Stimulated activated naive CD4-positive, alpha-beta T cell (primary cell): ENCODE measurements at places on chromosomes 2 and 18.

DNA sequence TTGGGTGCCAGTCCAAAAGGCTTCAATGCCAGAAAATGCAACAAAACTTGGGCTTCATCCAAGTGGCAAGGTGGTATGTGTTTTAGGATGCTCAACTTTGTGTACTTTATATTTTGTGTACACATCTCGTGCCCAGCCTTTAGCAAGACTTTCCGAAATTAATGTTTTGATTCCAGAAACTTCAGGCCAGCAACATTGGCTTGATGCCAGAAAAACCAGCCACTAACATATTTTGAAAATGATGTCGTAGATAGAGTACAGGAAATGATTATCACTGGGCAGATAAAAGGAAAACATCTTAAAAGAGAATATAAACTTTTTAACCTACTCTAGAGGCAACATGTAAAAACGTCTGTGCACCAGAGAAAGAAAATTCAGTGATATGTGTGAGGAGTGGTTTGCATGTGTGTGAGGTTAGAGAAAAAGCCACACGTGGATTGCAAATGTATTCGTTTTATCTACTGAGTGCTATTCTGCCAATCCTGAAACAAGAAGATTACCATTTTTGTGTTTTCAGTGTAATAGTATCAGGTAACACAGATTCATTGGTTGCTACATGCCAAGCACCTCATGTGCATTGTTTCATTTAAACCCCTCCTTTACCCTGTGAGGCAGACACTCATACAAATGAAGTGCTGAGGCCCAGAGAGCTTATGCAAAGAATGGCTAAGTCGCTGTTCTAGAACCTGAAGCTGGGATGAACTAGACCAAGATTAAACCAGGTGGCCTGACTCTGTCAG, 264.8 kb downstream of the C1D start:
- DNase-seq: no peak

GRCh38 chr18:6731222-6731596, 1.7 kb downstream of the ARHGAP28 start:
- DNase-seq: no peak

- DNase-seq: no peak
These were observed 640.8 kb downstream of the DPP10 start for GRCh38 chr2:115083225-115083624.

DNA sequence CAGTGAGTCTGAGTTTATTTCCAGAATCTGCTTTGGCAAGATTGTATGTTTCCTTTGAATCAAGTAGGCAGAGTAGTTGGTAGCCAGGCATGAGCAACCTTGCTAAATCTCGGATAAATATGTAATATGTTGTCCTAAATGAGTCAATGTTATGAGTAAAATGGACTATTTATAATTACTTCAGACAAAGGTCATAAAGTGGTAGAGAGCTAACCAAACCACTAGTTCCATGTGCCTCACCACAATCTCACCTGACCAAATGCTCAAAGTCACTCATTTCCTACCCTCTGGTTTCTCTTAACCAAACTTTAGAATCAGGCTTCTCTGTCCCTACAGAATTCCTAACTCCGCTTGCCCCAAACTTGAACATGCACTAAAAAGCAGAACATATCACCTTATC, 261.2 kb upstream of the FSIP2 start:
- DNase-seq: no peak

DNA sequence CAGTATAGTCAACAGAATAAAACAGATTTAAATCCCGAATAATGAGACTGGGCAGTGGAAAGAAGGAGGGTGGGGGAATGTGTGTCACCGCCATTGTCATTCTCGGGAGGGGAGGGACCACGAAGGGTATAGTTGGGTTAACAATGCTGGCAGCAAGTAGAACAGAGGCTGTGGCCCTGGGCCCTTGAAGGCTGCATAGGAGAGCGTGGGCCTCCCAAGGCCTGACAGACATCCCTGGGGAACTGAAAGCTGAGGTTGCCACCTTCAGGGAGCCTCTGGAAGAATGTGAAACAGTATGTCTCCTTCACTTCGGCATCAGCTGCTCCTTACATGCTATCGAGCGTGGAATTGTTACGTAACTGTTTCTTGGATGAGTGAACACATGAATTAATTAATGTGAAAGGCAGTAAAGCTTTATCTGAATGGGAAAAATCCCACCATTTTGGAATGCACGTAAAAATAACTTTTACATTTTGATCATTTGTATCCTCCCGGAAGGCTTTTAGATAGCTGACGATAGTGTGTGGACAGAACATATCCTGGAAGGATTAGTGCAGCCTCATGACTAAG, 92.8 kb upstream of the TTC39C start:
- DNase-seq: no peak

DNA sequence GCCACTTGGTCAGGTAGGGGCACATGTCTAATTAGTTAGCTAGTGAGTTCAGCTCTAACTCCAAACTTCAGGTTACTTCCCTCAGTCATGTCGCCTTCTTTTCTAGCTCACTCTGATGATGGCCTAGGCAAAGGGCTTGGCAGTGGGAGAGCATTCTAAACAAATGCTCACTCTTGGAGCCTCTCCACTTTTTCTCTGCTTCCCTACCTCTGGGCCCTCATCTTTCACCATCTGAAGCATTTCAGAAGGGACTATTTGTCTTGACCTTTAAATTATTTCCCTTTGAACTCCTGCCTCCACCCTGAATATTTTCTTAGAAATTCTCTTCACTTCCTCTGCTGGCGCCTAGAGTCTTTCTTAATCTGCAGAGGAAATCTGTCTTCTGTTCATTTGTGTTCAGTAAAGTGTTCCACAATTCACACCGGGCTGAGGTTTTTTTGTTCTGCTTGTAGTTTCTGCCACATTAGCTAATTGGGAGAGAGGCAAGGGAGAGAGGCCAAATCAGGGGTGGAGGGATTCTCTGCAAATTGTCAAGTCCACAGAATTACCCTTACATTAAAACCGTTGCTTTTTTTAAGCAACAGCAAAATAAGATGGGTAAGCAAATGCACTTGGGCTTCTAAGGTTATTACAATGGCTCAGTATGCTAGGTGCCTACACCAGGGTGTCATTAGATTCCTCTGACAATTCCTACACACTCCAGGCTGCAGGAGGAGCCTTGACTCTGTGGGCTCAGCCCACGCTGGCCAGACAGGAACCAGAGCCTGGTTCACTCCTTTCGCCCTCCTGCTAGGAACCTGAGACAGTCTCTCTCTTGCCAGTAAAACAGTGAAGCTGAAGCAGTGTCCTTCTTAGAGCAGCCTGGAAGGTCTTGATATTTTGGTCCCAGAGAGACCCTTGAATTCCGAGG, 5.5 kb downstream of the MSGN1 start:
- DNase-seq: no peak

- DNase-seq: no peak
These were observed 56.8 kb downstream of the ATF2 start for GRCh38 chr2:175111200-175111657.

- no peak for DNase-seq
These were observed 128.2 kb upstream of the CXCR4 start for GRCh38 chr2:136246086-136246669.

DNA sequence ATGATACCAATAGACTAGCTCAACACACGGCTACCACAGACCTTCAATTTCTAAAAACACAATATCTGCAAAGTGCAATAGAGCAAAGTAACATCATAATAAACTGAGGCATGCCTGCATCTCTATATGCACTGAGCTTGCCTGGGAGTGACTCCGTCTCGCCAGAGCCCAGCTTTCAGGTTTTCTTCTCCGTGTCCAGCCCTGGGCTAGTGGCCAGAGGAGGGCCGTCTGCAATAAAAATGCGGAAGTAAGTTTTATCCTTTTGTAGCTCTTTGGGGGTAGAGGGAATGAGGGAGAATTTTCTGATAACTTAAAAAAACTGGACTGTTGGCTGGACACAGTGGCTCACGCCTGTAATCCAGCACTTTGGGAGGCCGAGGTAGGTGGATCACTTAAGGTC, 41.0 kb upstream of the GPR17 start:
- no peak for DNase-seq

DNA sequence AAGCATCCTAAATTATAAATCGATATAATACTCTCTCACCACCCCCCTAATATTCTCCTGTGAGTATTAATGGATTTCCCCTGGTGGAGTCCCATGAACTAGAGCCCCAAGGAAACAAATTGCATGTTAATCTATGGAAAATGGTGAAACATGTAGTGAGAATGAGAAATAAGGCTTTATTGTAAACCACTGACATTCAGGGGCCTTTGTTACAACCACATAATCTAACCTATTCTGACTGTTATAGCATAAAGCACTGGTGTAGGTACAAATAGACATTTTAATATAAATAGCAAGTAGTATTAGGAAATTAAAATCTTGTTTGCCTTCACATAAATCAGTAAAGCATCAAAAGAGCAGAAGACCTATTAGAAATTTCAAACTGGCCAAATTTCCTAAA, 65.3 kb upstream of the TLK1 start:
- DNase-seq: no peak

GRCh38 chr2:204172145-204172600, 235.6 kb downstream of the ICOS start:
- DNase-seq: no peak

- DNase-seq: no peak
These were observed 156.4 kb downstream of the RDH14 start for GRCh38 chr2:18403921-18404522.

DNA sequence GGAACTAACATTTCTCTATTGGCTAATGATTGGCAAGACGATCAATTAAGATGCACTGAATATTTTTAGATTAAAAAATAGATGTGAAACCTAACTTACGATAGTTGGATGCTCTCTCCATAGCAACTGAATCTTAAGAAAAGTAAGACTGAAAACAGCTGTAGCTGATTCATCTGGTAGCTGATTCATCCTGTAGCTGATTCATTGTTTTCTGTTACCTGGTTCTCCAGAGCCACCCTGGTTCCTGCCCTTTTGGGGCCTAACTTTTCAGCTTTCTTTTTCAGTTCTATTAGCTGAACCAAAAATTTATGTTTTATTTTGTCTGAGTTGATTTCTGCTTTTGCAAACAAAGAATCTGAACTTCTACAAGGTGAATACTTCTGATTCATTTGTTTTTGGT, 22.7 kb upstream of the SPR start:
- DNase-seq: no peak

- peak; percentile 91 for DNase-seq
These were observed 20.3 kb upstream of the DNMT3A start for GRCh38 chr2:25362049-25362433.

- no peak for DNase-seq
These were observed 534.2 kb downstream of the SPAG16 start for GRCh38 chr2:213818436-213818835.

DNA sequence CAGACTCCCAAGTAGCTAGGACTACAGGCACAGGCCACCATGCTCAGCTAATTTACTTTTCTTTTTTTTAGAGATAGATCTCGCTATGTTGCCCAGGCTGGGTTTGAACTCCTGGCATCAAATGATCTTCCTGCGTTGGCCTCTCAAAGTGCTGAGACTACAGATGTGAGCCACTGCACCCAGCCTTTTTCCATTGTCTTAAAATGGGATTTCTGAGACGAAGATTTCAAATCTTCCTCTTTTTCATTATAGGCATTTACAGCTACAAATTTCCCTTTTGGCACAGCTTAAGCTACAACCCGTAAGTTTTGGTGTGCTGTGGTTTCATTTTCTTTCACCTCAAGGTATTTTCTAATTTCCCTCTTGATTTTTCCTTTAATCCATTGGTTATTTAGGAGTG, 8.6 kb downstream of the GNLY start:
- DNase-seq: no peak

GRCh38 chr2:31765078-31765945, 184.6 kb upstream of the SRD5A2 start:
- no peak for DNase-seq

DNA sequence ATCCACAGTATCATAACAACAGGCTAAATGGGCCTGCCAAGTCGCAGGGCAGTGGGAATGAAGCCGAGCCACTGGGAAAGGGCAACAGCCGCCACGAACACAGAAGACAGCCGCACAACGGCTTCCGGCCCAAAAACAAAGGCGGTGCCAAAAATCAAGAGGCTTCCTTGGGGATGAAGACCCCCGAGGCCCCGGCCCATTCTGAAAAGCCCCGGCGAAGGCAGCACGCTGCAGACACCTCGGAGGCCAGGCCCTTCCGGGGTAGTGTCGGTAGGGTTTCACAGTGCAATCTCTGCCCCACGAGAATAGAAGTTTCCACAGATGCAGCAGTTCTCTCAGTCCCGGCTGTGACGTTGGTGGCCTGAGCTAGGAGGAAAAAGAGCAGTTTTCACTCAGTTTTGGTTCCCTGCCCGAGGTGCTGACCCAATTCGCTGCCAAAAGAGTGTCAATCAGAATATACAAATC, 32.2 kb downstream of the KCTD18 start:
- no peak for DNase-seq

- no peak for DNase-seq
These were observed 5.2 kb upstream of the NOSTRIN start for GRCh38 chr2:168797286-168797655.

GRCh38 chr2:27723372-27724144, 48.0 kb upstream of the MRPL33 start:
- DNase-seq: no peak

- no peak for DNase-seq
These were observed 50.8 kb downstream of the TRABD2A start for GRCh38 chr2:84830095-84830494.

DNA sequence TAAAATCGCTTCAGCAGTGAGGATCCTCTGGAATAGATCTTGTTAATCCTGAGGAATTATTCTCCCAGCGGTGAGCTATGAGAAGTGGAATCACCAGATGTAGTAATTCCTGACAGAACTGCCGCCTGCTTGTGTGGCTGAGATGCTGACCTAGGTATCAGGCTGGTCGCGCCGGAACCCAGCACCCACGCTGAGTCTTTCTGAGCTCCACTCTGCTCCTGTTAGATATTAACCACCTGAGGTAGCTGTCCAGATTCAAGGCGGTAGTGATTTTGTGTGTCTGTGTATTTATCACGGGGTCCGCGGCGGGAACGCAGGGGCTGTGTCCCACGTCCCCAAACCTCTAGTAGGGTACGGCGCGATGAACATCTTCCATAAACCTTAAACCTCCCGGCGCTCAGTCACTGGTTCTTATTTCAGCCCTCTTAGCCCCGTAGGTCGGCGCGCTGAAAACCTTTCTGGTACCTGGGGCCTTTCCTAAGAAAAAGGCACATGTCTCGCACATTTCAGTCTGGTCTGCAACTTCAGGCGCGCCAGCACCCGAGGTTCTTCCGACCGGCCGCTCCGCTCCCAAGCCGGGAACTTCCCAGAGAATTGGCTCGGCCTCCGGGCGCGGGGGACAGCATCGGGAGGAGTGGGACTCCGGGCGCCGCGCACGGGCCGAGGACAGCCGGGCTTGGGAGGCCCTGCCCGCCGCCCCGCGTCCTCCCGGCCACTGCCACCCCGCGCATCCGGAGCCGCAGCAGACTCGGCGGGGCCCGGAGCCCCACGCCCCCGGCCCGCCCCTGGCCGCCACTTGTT, 542 bp upstream of the CNNM3 start:
- DNase-seq: peak; percentile 76

DNA sequence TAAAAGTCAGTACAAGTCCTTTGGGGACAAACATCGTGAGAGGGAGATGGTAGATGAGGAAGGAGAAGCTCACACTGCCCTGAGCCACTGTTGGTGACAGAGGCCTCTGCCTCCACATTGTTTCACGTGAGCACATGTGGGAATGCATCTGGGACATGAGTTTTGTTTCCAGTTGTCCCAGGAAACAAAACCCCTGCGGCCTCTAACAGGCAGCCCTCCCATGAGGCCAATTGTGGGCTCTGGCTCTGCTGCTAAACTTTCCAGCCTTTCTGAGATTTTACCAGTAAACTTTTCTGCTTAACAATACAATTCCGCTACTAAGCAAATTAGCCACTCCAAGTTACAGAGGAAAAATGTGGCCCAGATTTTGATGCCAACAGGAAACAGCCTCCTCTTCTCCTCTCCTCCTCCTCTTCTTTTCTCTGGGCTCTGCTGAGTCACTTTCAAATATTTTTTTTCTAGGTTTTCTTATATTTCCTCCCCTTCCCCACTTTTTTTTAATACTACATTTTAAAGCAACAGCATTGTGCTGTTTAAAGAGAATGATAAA, 23.4 kb upstream of the LRRC30 start:
- no peak for DNase-seq
